ENCODE measurements at places on chromosomes 3 and 15. TPM values are rescaled to one million over a fixed set of nuclear protein-coding genes. Genes with fewer than 3 reads are reported as not detected.

DNA sequence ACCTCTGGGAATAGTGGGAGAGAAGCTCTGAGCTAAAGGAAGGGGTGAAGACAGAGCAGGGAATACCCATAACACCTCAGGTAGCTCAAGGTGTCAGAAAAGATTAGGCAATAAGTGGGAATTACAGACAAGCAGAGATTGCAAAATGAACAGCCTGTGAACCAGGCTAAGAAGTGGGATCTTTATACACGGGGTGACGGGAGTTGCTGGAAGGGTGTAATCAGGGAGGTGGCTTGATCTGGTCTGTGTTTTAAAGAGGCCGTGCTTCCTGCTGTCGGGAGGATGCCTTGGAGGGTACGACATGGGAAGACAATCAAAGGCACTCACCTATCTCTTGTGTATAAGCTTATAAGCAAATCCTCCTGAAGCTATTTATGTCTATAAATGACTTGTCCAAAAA lies 216.3 kb downstream of the CLSTN2 start:
- H3K4me3 ChIP-seq: no peak overlapping the region
- H3K36me3 ChIP-seq: no peaks in the 10 kb centered on the region
- H3K4me1 ChIP-seq: no peaks in the 10 kb centered on the region
- H3K27ac ChIP-seq: no peak overlapping the region

Gene TGM4
- total RNA-seq: not detected

Gene DAZL
- not detected for total RNA-seq

Gene CA12
- 0.58 TPM for total RNA-seq

- no peaks in the 10 kb centered on the region for H3K36me3 ChIP-seq
- H3K27me3 ChIP-seq: no peaks in the 10 kb centered on the region
- DNase-seq: no peak
- H3K4me1 ChIP-seq: peaks cover 46% of the 10 kb centered on the region
- no peak overlapping the region for H3K4me3 ChIP-seq
Measured at GRCh38 chr3:149371001-149371722, 6.3 kb downstream of the TM4SF1 start.

Gene CSTA
- not detected for total RNA-seq

Gene KBTBD12
- total RNA-seq: 0.29 TPM

DNA sequence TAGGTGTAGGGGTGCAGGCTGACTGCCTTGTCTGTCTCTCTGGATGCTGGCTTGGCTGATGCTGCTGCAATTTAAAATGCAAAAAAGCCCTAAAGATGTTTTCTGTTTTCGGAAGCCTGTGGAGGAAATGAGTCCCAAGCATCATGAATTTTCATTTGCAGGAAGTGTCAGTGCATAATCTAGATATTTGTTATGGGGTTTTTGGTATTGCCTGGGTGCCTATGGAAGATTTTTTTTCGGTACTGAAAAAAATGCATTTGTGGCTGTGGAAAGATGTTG lies 1.9 kb downstream of the CACNA1D start:
- no peaks in the 10 kb centered on the region for H3K36me3 ChIP-seq
- peaks cover 25% of the 10 kb centered on the region for H3K4me1 ChIP-seq
- H3K27ac ChIP-seq: no peak overlapping the region
- peak overlapping the region; percentile 67 for H3K4me3 ChIP-seq
- peaks cover 45% of the 10 kb centered on the region for H3K27me3 ChIP-seq

DNA sequence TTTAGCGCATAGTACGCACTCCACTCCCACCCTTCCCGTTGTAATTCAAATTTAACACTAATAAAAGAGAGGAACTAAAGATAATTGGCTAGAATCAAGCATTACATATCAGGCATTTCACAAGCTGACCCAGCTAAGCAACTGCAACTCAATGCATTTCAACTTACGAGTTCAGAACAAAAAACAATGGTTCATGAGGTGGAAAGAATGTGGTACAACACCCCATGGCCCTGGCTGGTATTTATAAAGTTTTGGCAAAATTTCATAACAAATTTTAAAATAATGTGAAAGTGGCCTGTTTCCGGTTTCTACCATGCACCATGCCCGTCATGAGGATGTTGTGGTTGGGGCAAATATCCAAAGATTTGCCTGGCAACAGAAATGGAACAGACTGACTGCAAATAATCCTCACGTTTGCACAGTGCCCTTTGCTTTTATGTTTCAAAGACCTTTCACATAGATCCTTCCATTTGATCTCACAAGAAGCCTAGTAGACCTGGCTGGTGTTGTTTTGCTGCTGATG lies 455.3 kb upstream of the NR2F2 start:
- H3K27ac ChIP-seq: no peak overlapping the region
- H3K27me3 ChIP-seq: no peaks in the 10 kb centered on the region
- no peak for DNase-seq
- H3K4me3 ChIP-seq: no peak overlapping the region
- H3K4me1 ChIP-seq: no peaks in the 10 kb centered on the region
- H3K36me3 ChIP-seq: no peaks in the 10 kb centered on the region

Gene ZKSCAN7
- total RNA-seq: 25.0 TPM

DNA sequence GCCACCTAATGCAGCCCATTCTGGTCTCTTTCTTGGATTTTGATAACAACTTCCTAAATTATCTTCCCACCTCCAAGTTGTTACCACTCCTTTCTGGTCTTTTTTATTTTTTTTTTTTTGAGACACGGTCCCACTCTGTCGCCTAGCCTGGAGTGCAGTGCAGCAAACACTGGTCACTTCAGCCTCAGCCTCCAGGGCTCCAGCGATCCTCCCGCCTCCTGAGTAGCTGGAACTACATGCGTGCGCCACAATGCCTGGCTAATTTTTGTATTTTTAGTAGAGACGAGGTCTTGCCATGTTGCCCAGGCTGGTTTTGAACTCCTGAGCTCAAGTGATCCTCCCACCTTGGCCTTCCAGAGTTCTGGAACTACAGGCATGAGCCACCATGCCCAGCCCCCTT lies 92.8 kb upstream of the BHLHE40 start:
- H3K4me3 ChIP-seq: no peak overlapping the region
- peaks cover 12% of the 10 kb centered on the region for H3K27me3 ChIP-seq
- H3K27ac ChIP-seq: no peak overlapping the region
- no peak for DNase-seq
- peaks cover 2% of the 10 kb centered on the region for H3K4me1 ChIP-seq
- H3K36me3 ChIP-seq: no peaks in the 10 kb centered on the region

DNA sequence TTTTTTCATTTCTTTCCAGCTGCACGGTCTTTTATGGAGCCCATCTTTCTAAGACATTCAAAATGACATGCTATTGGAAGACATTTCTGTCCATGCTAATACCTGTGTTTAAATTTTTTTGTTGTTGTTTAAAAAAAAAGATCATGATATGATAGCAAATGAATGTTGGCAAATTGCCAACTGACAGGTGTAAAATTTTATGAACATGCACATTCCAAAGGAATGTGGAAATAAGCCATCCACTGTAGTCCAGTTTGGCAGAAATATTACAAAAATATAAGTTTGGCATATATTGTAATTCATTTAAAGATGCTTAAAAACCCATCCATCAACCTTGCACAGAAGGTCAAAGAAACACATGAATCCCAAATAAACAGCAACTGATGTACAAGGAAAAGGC lies 75.6 kb upstream of the WNT5A start:
- H3K4me1 ChIP-seq: no peaks in the 10 kb centered on the region
- no peaks in the 10 kb centered on the region for H3K36me3 ChIP-seq
- DNase-seq: no peak
- H3K27me3 ChIP-seq: no peaks in the 10 kb centered on the region

DNA sequence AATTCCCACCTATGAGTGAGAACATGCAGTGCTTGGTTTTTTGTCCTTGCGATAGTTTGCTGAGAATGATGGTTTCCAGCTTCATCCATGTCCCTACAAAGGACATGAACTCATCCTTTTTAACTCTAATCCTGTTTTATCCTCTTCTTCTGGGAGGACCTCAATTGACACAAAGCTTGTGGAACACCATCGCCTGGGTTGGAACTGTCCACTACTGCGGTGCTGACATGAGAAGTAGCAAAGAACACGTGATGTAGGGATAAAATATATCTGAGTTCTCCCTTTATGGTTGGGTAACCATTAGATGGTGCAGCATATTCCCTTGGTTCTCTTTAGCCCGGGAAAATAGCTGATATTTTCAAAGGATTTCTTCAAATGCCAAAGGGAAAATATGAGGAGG lies 105.3 kb upstream of the TOPAZ1 start:
- H3K36me3 ChIP-seq: no peaks in the 10 kb centered on the region
- peaks cover 62% of the 10 kb centered on the region for H3K27me3 ChIP-seq
- H3K27ac ChIP-seq: no peak overlapping the region
- H3K4me3 ChIP-seq: no peak overlapping the region
- DNase-seq: no peak

DNA sequence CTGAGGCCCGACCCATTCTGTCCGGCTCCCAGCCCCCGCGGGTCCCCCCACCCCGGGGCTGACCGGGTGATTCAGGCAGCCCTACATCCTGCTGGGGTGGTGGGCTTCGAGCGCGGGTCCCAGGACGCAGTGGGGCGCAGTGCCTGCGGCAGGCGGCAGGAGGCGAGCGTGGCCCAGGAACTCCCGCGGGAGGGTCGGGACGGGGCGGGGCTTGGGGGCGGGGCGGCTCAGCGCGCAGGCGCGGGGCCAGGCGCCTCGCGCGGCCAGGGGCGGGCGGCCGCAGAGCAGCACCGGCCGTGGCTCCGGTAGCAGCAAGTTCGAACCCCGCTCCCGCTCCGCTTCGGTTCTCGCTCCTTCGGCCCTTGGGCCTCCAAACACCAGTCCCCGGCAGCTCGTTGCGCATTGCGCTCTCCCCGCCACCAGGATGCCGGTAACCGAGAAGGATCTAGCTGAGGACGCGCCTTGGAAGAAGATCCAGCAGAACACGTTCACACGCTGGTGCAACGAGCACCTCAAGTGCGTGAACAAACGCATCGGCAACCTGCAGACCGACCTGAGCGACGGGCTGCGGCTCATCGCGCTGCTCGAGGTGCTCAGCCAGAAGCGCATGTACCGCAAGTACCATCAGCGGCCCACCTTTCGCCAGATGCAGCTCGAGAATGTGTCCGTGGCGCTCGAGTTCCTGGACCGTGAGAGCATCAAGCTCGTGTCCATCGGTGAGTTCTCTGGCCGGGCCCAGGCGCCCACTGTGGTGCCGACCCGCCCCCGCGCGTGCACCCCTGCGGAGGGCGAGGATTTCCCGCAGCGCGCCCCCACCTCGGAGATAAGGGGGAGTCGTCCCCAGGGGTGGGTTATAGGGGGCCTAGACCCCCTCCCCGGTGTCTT lies at the start of gene FLNB:
FLNB (plus strand) TSS at position 282 of the 885 bp plus-strand sequence; CDS start at position 425, 143 bp downstream.
- DNase-seq: peak; percentile 77
- H3K27ac ChIP-seq: peak within 1 kb of the TSS; percentile 89
- H3K36me3 ChIP-seq: no peaks in the 10 kb centered on the region
- peak within 1 kb of the TSS; percentile 92 for H3K4me3 ChIP-seq

DNA sequence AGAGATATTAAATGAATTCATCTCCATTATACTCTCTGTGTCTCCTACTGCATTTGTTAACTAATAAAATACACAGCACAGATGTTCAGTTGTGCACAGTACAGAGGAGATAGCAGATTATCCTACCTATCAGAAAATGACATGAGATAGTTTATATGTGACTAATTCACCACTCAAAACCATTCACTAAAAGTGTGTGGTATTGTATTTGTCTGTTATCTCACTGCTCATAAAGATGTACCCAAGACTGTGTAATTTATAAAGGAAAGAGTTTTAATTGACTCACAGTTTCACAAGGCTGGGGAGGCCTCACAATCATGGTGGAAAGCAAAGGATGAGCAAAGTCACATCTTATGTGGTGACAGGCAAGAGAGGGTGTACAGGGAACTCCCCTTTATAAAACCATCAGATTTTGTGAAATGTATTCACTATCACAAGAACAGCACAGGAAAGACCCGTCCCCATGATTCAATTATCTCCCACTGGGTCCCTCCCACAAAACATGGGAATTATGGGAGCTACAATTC lies 936.3 kb downstream of the ROBO1 start:
- no peaks in the 10 kb centered on the region for H3K4me1 ChIP-seq
- no peak for DNase-seq
- H3K36me3 ChIP-seq: peaks cover 3% of the 10 kb centered on the region
- H3K27me3 ChIP-seq: no peaks in the 10 kb centered on the region
- H3K4me3 ChIP-seq: no peak overlapping the region
- no peak overlapping the region for H3K27ac ChIP-seq

DNA sequence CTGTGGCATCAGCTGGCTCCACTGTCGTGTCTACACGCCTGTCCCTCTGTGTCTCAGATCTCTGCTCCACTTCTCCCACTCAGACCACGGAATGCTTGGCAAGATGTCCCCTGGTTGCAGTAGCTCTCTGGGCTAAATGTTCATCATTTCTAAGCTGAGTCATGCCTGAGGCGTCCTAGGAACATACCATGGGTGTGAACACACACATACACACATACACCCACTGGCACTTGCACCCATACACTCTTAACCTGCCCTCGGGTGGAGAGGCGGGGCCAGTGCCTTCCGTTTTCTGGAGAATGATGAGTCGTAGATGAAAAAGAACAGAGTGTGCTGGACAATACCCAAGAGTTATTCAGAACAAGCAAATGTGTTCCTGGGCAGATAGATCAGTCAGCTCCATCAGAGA lies 72.4 kb downstream of the SENP2 start:
- DNase-seq: no peak
- H3K27ac ChIP-seq: peak overlapping the region; percentile 84
- no peaks in the 10 kb centered on the region for H3K27me3 ChIP-seq
- no peaks in the 10 kb centered on the region for H3K4me1 ChIP-seq
- no peak overlapping the region for H3K4me3 ChIP-seq

- H3K27ac ChIP-seq: no peak overlapping the region
- peaks cover 12% of the 10 kb centered on the region for H3K27me3 ChIP-seq
- DNase-seq: no peak
- H3K36me3 ChIP-seq: no peaks in the 10 kb centered on the region
- no peak overlapping the region for H3K4me3 ChIP-seq
- no peaks in the 10 kb centered on the region for H3K4me1 ChIP-seq
Measured at GRCh38 chr3:54863786-54864185, 64.1 kb downstream of the LRTM1 start.

GRCh38 chr3:135868801-135869200 lies 96.7 kb upstream of the PPP2R3A start:
- H3K4me3 ChIP-seq: no peak overlapping the region
- H3K27me3 ChIP-seq: no peaks in the 10 kb centered on the region
- no peaks in the 10 kb centered on the region for H3K4me1 ChIP-seq
- H3K27ac ChIP-seq: no peak overlapping the region
- DNase-seq: no peak

DNA sequence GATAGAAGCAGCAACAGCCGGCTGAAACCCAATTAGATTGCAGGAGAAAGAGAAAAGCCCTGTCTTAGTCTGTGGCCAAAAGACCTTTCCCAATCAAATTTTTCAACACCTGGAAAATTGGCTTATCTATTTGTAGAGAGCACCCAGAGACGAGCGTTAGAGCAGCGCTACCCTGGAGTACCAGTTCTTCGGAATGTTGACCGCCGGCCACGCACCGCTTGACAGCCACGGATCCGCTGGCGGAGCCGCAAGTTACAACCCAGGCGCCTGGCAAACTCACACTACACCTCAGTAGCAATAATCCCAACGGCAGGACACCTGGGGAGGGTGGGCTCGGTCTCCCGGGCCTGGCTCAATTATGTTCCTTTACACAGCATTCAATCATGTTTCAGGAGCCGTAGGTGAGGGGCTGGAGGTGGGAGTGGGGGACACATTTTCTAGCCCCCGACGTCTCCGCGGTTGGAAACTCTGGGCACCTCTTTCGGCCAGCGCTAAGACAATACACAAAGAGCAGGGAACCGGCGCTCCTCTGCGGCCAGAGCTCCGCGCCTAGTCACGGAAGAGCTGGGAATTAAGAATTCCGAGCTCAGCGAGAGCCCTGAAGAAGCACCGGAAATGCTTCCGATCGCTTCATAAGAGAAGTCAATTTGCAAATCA lies 1.2 kb downstream of the MB21D2 start:
- H3K27me3 ChIP-seq: peaks cover 4% of the 10 kb centered on the region
- H3K4me1 ChIP-seq: peaks cover 40% of the 10 kb centered on the region
- H3K36me3 ChIP-seq: no peaks in the 10 kb centered on the region

Measured in progenitor cell of endocrine pancreas (in vitro differentiated cells).